ENCODE measurements at places on chromosomes 11 and 22.

DNA sequence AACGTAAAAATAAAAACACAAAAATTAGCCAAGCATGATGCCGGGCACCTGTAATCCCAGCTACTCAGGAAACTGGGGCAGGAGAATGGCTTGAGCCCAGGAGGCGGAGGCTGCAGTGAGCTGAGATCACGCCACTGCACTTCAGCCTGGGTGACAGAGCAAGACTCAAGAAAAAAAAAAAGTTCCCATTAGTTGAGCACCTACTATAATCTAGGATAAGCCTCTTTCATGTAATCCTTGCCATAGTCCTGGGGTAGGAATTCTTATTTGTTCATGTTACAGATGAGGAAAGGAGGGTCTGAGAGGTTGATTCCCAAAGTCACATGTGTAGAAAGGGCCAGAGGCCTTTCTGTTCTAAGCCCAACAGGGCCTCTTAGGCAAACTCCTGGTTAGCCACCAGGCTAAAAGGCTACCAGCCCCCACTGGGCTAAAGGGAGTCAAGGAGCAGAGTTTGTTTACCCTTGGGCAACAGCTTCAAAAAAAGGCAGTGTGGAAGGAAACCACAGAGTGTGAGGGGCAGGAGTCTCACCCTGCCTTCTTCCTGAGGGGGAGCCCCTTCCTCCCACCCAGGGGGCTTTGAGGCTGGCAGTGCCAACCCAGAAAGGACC lies 21.6 kb upstream of the CSNK1E start:
- DNase-seq, result no peak

GRCh38 chr22:34454598-34454997 lies 534.3 kb upstream of the LARGE1 start:
- DNase-seq, result no peak

DNA sequence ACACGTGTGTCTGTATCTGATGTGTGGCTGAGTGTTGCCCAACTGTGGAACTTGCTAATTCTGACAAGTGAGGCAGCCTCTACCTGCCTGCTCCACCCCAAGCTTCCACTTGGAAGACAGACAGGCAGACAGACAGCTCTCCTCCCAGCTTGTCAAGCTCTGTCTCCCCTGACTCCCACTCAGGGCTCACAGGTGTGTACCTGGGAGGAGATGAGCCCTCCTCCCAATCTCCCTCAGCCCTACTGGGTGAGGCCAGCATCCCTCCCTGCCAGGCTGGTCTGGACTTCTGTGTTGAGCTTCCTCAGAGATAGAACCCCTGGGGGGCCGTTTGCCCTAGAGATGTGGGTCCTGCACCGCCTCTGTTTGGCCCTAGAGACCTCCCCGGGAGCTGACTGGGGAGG lies 1.0 kb upstream of the CHRM1 start:
- DNase-seq, result no peak

DNA sequence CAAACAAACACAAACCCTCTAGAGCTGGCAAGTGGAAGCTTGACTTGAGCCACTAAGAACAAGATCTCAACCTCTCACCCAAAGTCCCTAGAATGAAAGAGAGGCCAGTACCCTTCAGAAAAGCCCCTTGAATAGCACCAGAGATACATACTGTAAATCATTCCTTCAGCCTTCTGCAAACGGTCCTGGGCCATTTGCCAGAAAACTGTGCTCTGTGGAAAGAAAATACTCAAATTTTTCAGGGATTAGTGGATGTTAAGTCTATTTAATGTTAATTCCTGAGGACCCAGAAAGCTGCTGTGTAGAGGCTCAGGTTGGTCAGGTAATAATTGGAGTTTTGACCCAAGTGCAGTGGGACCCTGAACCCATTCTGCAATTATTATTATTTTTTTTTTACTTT lies 16.9 kb downstream of the SERPINH1 start:
- DNase-seq, result no peak

DNA sequence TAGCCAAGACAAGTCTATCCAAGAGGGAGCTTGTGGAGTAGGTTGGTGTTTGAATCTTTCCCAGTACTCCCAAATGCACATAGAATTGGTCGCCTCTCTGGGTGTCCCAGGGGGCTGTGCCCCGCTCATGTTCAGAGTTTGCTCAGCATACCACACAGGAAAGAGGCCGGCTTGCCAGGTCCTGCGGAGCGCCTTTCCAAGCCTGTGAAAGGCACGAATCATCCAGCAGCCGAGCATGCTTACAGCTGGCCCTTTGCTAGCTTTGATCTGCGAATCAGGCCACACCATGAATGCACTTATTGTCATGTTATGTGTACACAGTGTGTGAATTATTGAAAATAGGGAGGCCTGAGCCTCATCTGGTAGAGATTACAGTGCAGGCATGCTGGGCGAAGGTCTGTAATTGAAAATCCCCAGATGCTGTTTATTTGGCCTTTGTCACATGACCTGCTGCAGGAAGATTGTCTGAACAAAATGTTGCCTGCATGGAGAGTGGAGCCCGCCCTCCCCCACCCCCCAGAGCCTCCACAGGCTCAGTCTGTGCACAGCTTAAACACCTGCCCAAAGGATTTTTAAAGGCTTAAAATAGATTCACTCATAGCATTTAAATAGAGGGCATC lies 163.3 kb upstream of the RASSF10 start:
- peak; percentile 20 for DNase-seq

- peak; percentile 47 for DNase-seq
Measured at GRCh38 chr11:36540998-36541397, 26.8 kb upstream of the RAG1 start.

- no peak for DNase-seq
Measured at GRCh38 chr22:47015589-47016178, 253.2 kb downstream of the TBC1D22A start.

GRCh38 chr11:56932572-56933220 lies 56.0 kb upstream of the OR5AK2 start:
- DNase-seq, result peak; percentile 99

GRCh38 chr11:7690648-7691047 lies 15.6 kb downstream of the OVCH2 start:
- DNase-seq, result no peak

- peak; percentile 54 for DNase-seq
Measured at GRCh38 chr22:17918840-17919239, 105.5 kb downstream of the MICAL3 start.

DNA sequence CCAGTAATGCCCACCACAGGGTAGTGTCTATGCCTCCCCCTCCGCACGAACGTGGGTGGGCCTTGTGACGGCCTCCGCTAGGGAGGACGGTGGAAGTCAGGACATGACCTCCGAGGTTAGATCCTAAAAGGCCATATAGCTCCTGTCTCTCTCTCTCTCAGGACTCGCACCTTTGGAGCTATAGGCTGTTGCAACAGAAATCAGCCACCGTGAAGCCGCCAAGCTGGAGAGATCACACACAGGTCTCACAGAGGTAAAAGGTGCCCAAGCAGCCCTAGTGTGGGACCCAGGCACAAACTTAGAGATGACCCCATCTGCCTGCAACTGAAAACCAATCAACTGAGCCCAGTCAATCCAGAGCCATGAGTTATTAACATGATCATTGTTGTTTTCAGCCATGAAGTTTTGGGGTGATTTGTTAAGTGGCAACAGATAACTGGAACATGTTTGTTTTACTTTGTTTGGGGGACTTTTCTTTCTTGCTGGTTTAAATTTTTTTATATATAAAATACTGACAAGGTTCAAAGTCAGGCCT lies 7.4 kb upstream of the NAP1L4 start:
- no peak for DNase-seq

DNA sequence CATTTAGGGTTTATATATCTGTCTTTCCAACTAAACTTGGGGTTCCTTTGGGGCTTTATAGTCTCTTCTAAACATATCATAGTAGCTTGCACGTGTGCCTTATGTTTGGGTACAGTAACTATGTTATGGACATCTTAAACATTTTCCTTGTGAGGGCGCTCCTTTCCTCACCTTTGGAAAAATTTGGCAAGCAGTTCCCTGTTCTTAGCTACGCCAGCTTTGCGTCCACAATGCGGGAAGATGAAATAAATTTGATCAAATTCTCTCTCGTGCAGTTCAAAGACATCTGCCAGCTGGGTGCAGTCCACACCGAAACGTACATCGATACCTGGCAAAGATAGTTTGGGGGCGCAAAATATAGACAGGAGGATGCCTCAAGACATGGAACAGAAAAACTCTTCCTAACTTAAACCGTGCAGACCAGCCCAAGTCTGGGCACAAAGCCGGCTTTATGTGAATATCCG lies 548 bp downstream of the FDXACB1 start:
- DNase-seq, result peak; percentile 18

- no peak for DNase-seq
Measured at GRCh38 chr11:116885951-116886655, 48.7 kb upstream of the APOA1 start.

GRCh38 chr11:115939104-115939730 lies 435.0 kb upstream of the CADM1 start:
- no peak for DNase-seq

DNA sequence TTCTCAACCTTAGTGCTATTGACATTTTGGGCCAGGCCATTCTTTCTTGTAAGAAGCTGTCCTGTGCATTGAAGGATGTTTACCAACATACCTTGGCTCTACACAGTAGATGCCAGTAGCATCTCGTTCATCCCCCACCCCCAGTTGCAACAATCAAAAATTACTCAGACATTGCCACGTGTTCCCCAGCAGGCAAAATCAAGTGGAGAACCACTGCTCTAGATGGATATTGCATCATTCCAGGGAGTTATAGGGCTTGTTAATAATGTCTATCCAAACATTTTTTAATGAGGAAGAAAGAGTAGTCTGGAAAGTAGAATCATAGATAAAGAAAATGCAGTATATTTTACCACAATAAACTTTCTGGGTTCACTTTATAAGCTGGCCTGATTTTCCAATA lies 64.1 kb downstream of the PRMT3 start:
- no peak for DNase-seq

- DNase-seq, result no peak
Measured at GRCh38 chr11:37947821-37948220, 1349.8 kb upstream of the RAG2 start.

DNA sequence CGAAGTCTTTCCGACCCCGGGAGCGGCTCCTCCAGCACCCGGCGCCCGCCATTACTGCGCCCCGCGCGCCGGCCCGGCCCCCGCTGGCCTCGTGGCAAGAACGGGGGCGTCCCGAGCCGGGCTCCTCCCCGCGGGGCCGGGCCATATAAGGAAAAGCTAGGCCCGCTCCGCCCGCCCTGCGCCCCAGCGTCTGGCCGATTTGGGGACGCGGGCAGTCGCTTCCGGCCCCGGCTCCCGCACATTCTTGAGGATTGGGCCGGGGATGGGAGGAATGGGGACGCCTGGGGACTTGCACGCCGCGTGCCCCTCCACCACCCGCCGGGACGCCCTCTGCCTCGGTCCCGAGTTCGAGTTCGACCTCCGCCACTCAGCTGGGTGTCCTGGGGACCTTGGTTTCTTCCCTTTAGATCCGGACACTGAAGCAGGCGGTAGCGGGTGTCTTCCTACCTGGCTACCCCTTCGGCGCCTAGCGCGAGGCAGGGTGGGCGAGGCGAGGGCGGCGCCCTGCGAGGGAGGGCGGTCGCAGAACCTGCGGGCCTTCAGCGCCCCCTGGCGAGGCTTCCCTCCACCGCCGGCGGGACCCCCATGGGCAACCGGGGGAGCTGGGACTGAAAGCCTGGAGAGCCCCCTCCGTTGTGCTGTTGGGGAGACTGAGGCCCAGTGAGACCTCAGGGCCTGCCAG lies 3.8 kb downstream of the SMTN start:
- peak; percentile 37 for DNase-seq

GRCh38 chr22:19728271-19728670 lies 4.9 kb downstream of the GP1BB start:
- DNase-seq, result no peak

GRCh38 chr11:103920449-103920848 lies 116.0 kb upstream of the DDI1 start:
- peak; percentile 36 for DNase-seq

DNA sequence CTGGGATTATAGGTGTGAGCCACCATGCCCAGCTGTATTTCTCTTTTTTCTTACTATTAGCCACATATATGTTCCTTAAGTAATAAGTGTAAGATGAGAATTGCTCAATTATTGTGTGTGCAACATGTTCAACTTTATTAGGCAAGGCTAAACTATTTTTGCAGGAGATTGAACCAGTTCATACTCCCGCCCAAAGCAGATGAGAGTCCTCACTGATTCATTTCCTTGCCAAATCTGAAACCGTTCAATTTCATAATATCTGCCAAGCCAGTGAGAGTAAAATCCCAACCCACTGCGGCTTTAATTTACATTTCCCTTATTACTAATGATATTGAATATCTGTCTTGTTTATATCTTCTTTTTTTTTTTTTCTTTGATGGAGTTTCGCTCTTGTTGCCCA lies 48.4 kb downstream of the KCNJ4 start:
- no peak for DNase-seq

- peak; percentile 54 for DNase-seq
Measured at GRCh38 chr11:2531277-2531986, 86.6 kb downstream of the KCNQ1 start.

DNA sequence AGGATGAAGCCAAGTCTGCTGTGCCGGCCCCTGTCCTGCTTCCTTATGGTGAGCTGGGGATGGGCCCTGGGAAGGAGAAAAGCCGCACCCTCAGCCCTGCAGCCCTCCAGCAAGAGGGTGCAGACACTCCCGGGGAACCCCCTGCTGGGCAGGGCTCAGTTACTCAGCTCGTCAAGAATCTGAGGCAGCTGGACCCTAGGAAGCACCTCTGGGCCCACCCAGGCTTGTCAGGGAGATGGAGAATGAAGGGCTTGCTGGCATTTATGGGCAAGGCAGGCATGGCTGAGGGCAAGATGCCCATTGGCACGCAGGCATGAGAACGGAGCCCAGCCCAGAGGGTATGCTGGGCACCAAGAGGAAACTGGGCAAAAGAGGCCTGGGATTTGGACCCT lies 12.9 kb downstream of the RELT start:
- peak; percentile 76 for DNase-seq

DNA sequence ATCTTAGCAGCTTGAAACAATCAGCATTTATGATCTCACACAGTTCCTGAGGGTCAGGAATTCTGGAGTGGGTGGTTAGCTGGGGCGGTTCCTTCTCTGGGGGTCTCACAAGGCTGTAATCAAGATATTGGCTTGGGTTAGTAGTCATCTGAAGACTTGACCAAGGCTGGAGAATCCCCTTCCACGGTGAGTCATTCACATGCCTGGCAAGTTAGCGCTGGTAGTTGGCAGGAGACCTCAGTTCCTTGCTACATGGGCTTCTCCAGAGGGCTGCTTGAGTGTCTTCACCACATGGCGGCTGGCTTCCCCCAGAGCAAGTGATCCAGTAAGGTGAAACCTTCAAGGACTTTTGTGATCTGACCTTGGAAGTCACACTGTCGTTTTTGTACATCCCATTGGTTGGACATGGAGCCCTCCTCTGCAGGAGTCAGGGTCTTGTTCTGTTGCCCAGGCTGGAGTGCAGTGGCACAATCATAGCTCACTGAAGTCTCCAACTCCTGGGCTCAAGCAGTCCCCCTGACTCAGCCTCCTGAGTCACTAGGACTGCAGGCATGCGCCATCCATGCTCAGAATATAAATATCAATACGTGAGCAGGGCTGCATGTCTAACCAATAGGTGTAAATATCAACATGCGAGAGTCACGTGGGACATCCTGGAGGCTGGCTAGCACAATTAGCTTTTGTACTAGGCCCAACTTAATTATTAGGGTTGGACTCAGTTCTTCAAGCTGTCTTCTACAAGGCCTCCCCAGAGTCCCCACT lies 7.2 kb upstream of the NIPSNAP1 start:
- DNase-seq, result peak; percentile 70

GRCh38 chr22:27146866-27147633 lies 489.7 kb downstream of the MIAT start:
- DNase-seq, result peak; percentile 31
